AML-193 (cell line): ENCODE measurements at places on chromosomes 1 and 21.

DNA sequence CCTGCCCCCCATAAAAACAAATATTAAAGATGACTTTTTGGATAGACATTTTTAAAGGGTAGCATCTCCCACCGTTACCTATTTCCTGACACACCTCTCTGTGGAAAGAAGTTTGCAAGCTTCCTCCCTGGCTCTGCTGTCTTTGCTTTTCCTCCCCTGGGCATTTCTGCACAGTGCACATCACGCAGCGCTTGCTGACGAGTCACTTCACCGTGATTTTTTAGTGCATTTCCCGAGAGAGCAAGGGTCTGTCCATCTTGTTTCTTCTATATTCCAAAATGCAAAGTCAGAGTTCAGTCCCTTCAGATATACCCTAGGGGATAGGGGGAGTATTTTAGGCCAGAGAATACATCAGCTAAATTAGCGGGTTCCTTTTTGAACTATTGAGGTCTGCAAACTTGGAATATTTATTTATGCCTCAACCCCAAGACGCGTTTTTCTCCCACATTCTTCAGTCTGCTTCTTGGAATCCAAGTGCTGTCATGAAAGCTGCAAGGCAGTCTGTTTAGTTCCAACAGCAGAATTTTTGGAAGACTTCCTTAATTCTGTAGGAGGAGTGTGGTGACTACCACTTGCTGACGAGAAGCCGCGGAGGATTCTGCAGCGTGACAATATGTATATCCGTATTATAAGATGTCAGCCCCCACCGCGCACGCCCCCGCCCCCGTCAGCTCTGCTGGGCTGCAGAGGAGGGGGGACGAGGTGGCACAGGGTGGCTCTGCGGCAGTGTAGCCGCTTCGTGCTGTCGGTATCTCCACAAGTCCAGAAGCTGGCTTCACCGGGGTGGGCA lies 22.4 kb downstream of the SMYD2 start:
- DNase-seq: no peak

GRCh38 chr1:42176902-42177519 lies 12.5 kb upstream of the GUCA2A start:
- DNase-seq: peak; percentile 47

- no peak for DNase-seq
These were observed 7.0 kb downstream of the LRRC3 start for GRCh38 chr21:44462086-44462833.

- no peak for DNase-seq
These were observed 35.2 kb downstream of the ARID4B start for GRCh38 chr1:235292790-235293189.

GRCh38 chr1:158122833-158123388 lies 57.8 kb upstream of the CD1D start:
- DNase-seq: no peak

DNA sequence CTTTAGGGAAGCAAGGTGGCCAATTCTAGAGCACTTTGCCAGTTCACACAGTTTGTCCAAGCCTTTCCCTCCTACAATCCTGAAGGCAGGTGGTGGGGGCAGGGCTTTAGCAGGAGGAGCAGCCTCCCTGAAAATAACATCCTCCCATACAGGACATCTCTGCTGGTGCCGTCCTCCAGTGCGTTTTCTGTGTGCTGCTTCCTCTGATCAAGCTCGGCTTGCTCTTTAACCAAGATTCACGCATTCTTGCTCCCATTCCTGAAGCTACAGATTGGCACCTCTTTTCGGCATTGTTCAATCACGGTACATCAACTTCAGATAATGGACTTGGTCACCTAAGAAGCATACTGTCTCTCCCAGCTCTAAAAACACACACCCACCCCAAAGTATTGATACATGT lies 7.5 kb upstream of the DPT start:
- DNase-seq: no peak

DNA sequence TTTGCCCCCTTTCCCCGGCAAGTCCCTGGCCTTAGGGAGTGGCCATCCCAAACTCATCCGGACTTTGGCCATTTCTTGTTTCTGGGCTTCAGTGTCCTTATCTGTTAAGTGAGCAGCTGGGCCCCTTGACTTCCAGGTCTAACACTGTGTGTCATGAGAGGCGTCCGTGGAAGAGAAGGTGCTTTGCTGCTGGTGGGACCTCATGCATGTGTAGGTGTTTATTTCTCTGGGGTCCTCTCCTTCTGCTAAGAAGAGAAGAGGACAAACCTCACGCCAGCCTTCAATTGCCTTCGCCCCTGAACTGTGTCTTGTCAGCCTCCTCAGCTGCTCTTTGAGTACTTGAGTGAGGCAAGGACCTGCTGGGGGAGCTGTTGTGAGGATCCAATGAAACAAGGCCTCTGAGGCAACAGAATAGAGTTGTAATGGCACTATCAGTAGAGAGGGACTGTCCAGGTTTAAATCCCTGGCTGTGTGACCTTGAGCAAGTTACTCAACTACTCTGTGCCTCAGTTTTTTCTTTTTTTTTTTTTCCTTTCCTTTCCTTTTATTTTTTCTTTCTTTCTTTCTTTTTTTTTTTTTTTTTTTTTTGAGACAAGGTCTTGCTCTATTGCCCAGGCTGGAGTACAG lies 72.5 kb downstream of the RUNX3 start:
- no peak for DNase-seq

DNA sequence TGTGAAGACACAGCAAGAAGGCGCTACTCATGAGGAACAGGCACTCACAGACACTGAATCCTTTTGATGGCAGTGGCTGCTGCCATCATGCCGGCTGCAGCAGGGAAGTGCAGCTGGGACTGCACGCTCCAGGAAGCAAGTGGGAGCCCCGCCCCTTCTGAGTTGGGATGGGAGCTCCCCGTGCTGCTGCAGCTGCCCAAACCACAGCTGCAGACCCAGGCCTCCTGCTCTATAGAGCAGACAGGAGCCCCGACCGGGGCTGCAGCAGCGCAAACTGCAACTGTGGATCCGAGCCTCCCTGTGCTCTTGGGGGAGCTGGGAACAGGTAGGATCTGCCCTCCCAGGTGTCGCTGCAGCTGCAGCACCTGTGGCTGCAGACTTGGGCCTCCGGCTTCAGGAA lies 65.2 kb upstream of the MARK1 start:
- no peak for DNase-seq

DNA sequence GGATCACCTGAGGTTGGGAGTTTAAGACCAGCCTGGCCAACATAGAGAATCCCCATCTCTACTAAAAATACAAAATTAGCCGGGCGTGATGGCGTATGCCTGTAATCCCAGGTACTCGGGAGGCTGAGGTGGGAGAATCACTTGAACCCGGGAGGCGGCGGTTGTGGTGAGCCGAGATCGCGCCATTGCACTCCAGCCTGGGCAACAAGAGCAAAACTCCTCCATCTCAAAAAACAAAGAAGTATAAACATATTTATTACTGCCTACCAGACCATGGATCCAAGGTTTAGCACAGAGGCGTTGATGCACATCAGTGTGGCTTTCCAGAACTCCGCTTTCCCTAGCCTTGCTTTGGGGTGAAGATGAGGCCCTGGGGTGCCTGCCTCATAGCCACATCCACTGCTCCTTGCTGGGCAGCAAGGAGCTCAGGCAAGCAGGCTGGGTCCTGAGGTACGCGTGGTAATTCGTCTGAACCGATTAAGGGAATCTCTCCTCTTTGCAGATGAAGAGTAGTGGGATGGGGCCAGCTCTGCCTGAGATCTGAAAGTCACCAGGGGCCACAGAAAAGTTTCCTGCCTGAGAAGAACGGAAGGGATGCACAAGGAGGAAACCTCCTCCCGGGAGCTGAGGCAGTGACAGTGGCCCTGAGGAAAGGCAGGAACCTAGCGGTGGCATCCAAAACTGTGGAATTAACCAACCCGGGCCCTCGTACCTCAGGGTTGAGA lies 52.3 kb upstream of the LBR start:
- no peak for DNase-seq

DNA sequence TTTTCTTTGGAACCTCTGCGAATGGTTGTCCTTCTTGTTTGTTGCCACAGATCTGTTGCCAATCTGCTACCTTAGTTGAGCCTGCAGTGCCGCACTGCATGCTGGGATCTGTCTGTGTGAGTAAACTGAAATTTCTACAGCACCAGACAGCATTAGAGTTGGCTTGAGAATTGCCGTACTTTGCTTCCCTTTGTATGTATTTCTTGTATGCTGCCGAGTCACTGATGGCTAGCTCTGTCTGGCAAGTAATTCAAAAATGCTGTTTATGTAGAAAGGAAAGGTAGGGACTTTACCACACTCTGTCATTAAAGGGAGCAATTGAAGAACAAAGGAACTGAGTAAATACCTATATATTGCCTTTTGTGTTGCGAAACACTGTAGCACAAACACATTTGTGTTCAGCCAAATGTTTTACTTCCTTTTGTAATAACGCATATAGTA lies 857.4 kb downstream of the USP25 start:
- no peak for DNase-seq

- DNase-seq: no peak
These were observed 6.2 kb downstream of the EDN2 start for GRCh38 chr1:41478118-41478748.

- DNase-seq: no peak
These were observed 627 bp downstream of the ADARB1 start for GRCh38 chr21:45074818-45075595.

DNA sequence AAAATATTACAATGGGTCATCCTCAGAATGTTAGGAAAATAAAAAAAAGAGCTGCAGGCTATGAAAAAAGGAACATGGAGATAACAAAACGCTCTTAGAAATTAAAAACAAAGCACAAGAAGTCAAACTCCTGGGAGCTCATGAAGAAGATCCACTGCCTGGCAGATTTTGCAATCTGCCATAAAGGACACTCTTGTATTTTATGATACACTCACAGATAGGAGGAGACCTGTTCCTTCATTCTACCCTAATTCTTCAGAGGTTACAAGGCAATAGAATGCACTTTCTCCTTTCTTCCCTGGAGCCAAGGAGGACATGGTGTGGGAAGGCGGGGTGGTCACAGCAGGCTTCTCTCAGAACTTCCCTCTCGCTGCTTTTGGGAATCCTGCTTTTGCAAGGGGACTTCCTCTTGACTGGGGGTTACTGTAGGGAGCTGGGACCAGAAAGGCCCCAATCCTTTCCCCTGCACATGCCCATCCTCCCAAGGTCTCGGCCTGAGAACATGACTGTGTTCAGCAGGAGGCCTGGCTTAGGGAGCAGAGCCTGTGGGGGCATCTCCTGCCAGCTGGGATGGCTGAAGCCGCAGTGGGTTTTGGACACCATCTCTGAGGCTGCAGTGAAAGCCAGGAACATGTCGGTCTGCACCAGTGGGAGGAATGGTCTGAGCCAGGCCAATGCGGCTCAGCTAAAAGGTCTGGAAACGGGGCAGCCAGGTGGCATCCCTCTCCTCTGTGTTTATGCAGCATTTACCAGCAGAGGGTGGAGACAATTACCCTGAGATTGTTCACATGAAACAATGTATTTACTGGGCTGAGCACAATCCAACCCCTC lies 44.8 kb downstream of the GPR161 start:
- DNase-seq: no peak

GRCh38 chr1:184891440-184891839 lies 82.9 kb downstream of the NIBAN1 start:
- no peak for DNase-seq

DNA sequence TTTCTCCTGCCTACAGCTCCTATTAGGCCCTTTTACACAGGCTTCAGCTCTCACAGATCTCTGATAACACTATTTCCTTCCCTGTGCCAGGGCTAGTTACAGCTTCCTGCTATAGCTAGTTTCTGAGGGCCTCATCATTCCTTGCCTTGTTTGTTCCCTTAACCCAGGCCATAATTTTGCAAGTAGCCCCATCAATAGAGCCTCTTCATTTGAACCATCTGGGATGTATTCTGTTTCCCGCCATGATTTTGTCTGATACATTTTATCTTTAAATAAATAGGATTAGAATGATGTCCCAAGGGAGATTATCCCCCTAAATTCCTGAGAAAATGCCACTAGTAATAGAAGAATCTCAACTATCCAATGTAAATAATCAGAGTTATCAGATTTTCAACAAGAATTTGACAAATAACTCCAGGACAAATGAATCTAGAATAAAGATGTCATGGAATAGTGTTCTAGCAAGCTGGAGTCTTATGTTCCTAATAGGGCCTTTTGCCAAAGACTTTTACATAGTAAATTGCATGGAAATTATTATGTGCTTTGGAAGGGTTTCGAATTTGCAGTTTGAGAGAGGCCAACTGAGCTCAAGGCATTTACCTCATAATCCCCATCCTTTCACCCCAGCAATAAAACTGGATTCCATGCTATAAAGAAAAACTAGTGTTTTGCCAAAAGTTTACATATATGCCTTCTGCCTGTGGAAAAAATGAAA lies 16.1 kb downstream of the IFT25 start:
- no peak for DNase-seq

DNA sequence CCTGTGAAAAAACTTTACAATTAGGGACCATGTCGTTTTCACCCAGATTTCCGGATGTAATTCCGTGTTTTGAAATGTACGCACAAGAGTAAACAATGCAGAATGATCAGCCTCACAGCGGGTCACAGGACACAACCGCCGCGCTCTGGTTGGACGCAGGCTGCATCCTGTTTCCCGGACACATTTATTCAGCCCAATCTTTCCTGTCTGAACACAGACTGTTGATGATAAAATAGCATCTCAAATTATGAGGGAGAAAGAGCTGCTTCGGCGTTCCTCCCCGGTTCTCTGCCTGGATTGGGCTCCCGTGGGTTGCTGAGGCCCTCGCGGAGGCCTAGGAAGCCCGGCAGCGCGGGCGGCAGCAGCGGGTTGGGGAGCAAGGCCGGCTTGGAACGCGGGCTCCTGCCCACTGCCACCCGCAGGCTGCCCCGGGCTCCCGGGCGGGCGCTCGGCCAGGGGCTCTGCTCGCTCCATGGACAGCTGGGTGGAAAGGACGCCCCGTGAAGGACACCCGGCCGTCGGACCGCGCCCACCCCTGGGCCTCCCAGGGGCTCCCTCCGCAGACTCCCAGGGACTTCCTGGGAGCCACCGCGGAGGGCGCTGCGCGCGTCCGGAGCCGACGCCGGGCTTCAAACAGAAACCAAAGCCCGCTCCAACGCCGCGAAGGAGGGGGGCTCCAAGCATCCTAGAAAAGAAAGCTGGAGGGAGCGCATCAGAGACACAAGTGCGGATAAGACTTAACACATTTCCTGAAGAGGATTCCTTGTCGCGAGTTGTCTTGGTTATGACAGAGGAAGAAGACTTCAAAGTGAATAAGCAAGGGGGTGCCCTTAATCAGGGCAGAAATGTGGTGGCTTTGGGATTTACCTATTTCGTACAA lies 122.3 kb downstream of the ESRRG start:
- DNase-seq: no peak

DNA sequence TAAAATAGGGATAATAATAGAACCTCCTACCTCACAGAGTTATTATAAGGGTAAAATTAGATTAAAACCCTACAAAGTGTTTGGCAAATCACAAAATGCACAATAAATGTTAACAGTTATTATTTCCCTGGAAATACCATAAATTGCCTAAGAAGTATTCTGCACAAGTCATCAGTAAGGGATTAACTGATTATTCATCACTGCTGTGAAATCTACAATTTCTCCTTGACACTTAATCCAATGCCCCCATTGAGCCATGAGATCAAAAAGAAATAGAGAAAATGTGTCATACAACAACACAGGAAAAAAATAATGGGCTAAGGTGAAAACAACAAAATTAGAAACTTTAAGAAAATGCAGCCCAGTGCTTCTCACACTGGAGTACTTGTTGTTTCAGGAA lies 6.7 kb upstream of the SEC16B start:
- DNase-seq: no peak
